ENCODE measurements at places on chromosomes 7 and 10. TPM values are rescaled to one million over a fixed set of nuclear protein-coding genes. Genes with fewer than 3 reads are reported as not detected.

Gene CPEB3
- 12.8 TPM for total RNA-seq

Gene ADGRA1
- 0.22 TPM for total RNA-seq

DNA sequence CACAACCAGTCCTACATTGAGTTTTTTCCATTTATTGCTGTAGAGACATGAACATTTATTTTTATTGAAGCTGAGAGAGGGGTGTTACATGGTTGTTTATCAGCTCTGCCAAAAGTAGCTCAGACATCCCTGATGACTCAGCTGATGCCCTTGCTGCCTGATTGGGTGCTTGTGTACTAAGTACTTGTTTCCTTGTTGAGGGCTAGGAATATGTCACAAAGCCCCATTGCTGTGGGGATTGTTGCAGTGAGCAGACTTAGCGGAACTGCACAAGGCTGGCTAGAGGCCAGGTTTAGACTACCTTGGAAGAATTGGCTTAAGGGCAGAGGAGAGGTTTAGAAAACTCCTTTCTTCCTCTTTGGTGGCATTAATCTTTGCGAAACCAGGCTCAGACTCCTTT, 110.6 kb downstream of the AUTS2 start:
- no peak for ATAC-seq

GRCh38 chr7:112970771-112971170, 115.9 kb downstream of the GPR85 start:
- no peak for ATAC-seq

DNA sequence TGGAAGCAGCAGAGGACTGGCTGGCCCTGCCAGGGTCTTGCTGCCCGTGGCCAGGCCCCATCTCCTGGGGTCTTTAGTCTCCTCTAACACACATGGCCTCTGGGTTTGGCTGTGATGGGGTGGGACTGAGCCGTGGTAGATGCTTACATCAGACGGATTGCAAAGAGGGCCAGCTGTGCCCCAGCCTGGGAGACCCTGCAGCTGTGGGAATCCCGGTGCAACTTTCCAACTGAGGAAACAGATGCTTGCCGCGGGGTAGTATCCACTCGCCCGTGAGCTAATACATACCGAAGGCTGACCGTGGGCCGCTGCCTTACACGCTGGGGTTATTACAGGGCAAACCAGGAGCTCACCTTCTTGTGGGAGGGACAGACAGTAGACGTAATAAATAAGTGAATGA, 24.1 kb upstream of the SH2B2 start:
- ATAC-seq, result no peak

- ATAC-seq, result no peak
Observed at GRCh38 chr7:95316588-95316987, 7.7 kb downstream of the PON1 start.

GRCh38 chr7:22823142-22823497, 471 bp upstream of the TOMM7 start:
- ATAC-seq, result peak; percentile 1
